ENCODE measurements at places on chromosomes 7 and 10.

DNA sequence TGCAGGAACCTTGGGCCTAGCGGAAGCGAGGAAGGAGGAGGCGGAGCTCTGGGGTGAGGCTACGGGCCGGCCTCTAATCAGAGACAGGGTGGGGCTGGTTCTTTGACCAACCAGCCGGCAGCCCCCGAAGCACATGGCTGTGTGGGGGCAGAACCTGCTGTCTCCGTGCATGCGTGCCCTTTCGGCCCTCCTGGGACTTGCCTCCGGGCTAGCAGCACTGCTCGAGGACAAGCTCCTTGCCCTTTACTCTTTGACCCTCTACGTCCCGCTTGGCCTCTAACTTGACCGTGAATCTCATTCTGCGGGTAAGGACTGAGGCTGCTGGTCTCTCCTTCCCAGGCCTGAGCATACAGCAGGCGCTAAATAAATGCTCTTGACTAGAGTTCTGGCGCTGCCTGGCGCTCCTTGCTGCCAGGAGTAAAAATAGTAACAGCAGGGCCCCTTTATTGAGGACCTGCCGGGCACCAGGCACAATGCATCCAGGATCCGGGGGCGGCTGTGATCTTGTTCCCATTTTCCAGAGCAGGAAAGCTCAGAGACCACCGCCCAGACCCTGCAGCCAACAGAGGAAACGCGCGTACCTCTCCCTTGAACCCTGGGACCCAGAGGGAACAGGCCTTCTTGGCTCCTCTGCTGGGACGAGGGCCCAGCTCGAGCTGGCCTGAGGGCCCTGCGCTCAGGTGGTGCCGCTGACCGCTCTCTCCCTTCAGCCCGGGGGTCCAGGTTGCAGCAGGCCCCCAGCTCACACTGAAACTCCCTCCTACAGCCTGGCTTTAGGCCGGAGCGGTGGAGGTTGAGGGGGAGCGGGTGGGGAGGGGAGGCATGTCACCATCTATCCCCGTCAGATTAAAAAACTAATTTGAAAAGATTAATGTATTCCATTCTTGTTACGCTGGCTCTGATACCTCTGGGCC lies 2.7 kb upstream of the COMTD1 start:
- DNase-seq: no peak

GRCh38 chr10:77287647-77288120 lies 349.9 kb downstream of the KCNMA1 start:
- DNase-seq: no peak

DNA sequence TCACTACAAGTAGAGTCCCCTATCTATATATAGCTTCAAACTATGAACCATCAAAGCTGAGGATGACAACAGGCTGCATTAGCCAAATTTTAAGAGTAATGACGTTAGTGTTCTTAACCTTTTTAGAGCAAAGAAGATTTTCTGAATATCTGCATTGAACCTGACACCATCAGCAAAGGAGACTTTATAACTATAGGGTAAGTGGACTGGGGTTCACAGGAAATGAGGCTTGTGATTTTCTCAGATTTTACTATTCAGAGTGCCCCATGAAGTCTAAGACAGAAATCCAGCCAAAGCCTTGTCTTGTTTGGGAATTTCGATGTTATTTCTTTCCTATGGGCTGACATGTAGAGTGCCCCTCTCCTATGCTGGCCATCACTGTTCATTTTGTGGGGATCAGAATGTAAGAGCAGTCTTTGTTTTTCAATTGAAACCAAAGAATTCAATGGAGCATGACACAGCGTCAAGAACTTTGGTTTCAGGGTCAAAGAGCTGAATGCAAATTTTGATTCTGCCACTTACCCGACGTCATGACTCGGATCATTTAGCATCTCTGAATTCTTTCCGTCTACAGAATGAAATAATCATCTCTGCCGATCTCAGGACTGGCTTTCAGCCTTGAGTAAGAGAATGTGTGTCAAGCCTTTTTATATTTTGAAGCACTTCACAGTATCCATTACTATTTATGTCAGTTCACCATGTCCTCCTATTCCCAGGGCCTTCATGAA lies 52.7 kb downstream of the DENND11 start:
- no peak for DNase-seq

- no peak for DNase-seq
These were observed 50.9 kb upstream of the A1CF start for GRCh38 chr10:50936335-50936734.

GRCh38 chr10:120643351-120643750 lies 186.3 kb downstream of the PLPP4 start:
- no peak for DNase-seq

- DNase-seq: no peak
These were observed 37.3 kb upstream of the ADCYAP1R1 start for GRCh38 chr7:31014826-31015225.

GRCh38 chr10:130200179-130201042 lies 64.2 kb downstream of the GLRX3 start:
- no peak for DNase-seq

DNA sequence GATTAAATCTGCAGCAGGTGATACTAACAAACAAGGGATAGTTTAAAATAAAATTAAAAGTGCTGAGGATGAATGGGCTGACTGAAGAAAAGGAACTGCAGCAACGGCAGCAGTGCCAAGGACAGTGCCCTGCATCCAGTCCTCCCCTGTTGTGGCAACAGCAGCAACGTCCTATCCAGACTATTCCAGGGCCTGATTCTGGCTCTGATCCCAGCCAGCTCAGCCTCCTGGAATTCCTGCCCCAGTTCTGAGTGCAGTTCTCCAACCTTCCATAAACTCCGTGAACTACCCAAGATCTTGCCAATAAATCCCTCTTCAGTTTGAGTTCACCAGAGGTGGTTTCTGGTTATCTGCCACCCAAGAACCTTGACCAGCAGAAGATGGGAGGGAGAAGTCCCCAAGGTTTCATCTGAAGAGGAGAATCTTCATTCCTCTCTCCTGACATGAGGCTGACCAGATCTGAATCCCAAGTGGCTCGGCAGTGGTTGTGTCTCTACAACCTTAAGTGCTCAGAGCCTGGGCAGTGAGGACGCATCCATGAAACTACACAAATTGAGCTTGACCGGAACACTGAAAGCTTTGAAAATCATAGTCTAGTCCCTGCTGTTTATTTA lies 115.8 kb downstream of the SORBS1 start:
- peak; percentile 78 for DNase-seq

DNA sequence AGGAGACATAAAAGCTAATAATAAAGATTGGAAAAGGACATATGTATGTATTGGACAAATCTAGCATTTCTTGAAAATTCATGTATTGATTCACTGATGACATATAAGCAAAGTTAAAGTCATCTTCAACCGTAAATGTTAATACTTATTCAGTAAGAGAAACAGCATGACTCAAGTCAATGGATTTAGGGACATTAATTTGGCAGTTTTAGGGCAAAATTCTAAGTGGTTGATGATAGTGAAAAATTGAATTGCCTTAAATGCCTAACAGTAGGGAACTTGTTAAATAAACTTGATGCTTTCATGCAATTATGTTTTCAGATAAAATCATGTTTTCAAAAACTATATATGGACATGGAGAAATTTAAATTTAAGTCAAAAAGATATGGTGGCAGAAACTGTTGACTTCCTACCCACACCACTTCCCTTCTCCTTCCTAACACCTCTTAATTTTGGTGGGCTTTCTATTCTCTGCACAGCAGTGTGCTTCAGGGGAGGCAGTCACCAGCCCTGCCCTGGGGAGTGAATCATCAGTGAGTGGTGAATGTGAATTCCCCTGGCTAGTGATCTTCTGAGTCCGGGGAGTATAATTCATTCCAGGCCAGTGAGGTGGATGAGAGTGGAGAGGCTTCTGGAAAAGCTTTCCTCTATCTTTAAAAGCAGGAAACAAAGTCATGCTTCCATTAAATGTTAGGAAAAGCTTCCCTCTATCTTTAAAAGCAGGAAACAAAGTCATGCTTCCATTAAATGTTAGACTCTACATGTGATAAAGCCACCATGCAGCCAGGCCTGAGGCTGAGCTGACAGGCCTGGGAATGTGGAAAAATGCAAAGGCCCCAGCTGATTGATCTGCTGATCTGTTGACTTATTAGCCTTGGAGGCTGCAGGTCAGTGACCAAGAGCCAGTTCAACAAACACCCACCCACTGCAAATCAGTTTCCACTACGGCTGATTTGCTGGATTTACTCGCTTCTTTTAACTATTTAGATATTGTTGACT lies 25.2 kb upstream of the ITGB1 start:
- DNase-seq: no peak

- DNase-seq: no peak
These were observed 719 bp downstream of the CALN1 start for GRCh38 chr7:72411419-72411818.

- DNase-seq: no peak
These were observed 49.3 kb upstream of the INPP5A start for GRCh38 chr10:132488231-132488821.

- DNase-seq: no peak
These were observed 81.0 kb downstream of the FAM53B start for GRCh38 chr10:124663228-124663627.

DNA sequence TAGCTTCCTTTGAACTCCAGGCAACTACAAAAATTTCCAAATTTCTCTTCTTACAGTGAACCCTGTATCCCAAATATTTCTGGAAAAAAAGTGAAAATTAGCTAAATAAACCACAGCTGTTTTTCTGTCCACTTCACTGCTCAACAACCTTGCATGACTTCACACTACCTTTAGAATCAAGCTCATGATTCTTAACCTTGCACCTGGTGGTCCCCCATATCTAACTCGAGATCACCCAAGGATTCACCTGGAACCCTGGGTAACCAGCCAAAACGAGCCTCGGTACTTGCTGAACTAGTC lies 47.5 kb downstream of the PDLIM1 start:
- DNase-seq: no peak

DNA sequence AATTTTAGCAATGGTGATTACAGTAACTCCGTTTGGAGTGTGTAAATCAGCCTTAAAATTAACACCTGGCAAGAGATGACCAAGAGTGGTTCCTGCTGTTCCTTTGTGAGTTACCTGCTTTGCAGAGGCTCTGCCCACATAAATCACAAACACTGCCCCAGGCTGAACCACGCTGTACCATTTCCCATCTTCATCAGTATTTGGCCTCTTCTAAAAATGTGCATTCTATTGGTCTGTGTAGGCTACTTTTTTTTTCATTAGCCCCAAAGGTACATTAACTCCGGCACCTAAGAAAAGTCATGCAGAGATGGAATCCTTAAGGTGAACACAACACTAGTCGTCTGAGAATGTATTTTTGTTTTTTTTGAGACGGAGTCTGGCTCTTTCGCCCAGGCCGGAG lies 96.1 kb downstream of the PROSER2 start:
- no peak for DNase-seq

- peak; percentile 52 for DNase-seq
These were observed at the start of gene LRRTM3 for GRCh38 chr10:66925896-66926715. Gene LRRTM3 (plus strand): TSS chr10:66926036.

DNA sequence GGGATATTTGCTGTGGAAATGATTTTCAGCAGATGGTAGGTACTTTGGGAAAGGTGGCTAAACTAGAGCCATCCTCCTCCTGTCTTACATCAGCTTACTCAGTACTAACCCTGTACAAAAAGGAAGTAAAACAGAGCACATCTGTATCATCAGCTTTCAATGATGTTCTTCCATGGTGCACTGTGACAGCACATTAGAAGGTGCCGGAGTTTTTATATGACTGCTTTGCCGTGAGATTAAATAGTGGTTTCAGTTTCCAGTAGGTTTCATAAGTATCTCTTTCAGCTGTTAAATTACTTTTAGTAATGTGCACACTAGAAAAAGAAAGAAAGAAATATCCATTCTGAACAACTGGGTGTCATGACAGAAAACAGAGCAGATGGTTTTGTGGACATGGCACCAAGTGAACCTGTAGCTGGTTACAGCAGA lies 86.5 kb downstream of the ARID5B start:
- DNase-seq: no peak

DNA sequence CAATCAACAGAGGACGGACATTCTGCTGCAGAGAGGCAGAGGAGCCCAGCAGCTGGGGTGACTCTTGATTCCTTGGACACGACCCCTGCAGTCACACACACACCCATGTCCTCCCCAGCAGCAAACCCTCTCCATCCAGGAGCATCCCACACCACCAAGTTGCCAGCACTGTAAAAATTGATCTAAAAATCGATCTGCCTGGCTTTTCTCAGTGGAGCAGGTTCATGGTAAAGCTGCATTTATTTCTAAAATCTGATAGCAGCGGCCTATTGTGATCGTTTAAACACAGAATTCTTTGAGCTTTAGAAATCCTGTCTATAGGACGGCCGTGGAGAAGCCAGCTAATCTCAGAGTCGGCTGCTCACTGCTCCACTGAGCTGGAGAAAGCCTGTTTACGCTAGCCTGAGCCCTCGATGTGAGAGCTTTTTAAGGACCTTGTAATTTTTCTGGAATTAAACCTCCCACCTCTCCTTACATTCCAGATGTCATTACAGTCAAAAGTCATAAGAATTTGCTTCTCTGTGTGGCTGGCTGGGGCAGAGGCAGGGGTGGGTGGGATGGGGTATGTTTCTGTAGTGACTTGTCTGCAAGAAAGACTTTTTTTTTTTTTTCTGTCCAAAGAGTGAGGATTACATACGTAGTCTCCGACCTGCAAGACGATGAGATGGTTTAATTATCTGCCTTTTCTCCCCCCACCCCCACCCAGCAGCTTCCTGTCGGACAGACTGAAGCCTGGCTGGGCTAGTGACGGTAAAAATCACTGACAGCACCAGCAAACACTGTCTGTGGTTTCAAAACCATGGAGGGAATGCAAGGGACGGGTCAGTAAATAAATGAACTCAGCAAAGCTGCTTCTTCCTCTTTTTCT lies 31.6 kb downstream of the TRIM8 start:
- DNase-seq: no peak

DNA sequence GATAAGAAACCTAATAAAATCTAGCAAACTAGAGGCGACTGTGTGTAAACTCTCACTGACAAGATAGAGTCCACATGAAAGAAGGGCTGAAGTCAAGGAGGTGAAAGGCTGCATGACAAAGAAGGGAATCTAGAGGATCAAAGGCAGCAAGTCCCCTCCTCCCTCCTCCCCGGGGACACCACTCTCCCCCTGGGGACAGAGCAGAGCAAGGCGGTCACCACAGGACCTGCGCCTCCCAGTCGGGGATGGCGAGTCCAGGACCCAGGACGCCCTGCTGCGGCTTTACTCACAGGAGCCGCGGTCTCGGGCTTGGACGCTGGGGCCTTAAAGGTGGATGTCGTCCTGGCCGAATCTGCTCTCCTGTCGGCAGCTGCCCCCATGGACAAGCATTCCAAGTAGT lies 22.4 kb downstream of the BRI3 start:
- DNase-seq: no peak

DNA sequence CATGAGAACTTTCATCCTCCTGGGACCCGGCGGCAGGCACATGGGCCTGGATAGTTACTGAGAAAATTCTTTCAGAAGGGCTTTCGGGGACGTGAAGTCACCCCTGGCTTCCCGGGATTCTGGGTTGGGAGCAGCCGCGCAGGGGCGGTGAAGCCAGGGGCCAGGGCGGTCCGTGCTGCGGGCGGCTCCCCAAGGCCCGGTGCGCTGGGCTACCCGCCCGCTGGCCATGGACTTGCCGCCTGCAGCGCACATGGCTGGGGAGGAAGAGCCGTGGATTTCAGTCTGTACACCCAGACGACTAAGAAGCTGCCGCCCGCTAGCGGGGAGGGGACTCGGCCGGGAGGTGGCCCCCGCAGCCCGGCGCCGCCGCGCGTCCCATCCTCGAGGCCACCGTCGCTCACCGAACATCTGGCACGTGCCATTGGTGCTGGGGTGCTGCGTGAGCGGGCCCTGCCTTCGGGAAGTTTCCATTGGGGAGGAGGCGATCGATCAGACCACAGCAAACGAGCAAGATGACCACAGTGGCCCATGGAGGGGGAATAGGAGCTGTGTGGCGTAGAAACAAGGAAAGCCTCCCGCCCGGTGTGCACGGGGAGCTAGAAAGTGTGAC lies 64.5 kb downstream of the TMEM209 start:
- DNase-seq: no peak

GRCh38 chr10:121788115-121788514 lies 139.7 kb downstream of the ATE1 start:
- no peak for DNase-seq

Measured in H54 (cell line).